ENCODE measurements at places on chromosomes 4 and X. TPM values are rescaled to one million over a fixed set of nuclear protein-coding genes. Genes with fewer than 3 reads are reported as not detected.

GRCh38 chr4:36301127-36301526, 19.7 kb downstream of the DTHD1 start:
- no peak overlapping the region for H3K4me3 ChIP-seq
- no peak for DNase-seq
- no peaks in the 10 kb centered on the region for H3K27me3 ChIP-seq
- no peaks in the 10 kb centered on the region for H3K36me3 ChIP-seq
- no peak overlapping the region for H3K27ac ChIP-seq

DNA sequence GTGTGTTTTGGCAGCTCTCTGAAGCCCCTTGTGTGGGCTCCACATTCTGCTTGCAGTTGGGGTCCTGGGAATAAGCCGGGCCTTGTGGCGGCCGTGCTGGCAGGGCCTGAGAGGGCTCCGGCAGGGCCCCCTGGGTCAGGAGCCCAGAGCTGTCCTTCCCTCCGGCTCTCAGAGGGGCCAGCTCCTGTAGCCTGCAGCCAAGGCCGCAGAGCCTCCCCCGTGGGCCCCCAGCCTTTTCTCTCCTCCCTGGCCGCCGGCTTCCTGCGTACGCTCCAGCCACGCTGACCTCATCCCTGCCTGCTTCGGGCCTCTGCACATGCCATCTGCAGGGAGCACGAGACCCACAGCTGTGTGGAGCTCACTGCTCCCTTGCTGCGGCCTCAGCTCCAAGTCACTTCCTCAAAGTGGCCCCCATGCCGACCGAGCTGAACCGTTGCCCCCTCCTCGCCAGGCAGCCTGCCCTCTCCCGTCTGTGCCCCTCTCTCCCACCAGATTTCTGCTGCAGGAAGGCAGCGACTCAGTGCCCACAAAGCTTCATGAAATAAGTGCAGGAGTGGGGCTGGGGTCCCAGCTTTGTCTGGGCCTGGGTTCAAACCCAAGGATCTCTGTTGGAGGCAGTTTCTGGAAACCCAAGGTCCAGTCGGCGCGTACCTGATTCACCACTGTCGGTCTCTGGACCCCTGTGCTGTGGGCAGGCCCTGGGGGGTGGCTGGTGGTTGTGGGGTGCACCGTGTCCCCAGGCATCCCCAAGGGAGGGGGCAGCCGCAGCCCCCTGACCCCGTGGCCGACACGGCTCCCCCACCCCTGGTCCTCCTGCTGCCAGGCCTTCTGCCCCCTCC, 57.1 kb upstream of the NKX1-1 start:
- H3K36me3 ChIP-seq: peaks cover 12% of the 10 kb centered on the region
- no peak overlapping the region for H3K4me3 ChIP-seq
- no peak overlapping the region for H3K27ac ChIP-seq

DNA sequence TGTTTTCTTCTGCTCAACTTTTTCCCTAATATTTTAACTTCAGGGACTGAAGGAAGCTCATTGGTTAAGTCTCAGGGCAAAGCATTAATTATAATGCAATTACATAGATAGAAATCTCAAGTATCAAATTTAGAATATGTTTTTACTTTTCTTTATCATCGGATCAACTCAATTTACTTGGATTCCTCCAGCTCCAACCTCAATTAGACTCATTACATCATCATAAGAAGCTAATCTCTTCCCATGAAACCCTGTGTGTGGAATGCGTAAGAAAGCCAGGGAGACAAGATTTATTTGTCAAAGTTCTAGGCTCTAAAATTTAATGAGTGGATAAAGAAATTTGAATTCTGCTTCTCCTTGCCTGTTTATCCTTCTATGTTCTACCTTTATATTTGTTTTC, 918.4 kb downstream of the ADGRL3 start:
- no peak for DNase-seq
- H3K4me1 ChIP-seq: no peaks in the 10 kb centered on the region
- no peak overlapping the region for H3K4me3 ChIP-seq
- peaks cover under 1% of the 10 kb centered on the region for H3K27me3 ChIP-seq
- no peaks in the 10 kb centered on the region for H3K36me3 ChIP-seq

DNA sequence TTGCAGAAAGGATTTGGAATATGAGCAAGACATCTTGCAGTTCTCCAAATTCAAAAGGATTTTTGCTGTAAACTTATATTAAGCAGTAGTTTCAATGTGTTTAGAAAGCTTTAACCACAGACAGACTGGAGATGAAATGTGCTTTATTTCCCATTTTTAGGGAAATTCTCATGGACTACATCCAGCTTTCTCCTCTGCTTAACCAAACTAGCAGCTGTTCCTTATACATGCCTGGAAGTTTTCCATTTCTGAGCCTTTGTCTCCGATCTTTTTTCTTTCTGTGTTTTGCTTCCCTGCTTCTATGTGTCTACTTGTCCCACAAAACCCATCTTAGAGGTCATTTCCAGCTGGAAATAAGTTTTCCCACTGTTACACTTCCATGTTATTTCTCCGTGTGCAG, 41.6 kb downstream of the TMA16 start:
- no peaks in the 10 kb centered on the region for H3K4me1 ChIP-seq
- H3K27me3 ChIP-seq: no peaks in the 10 kb centered on the region
- no peak overlapping the region for H3K4me3 ChIP-seq
- peaks cover 20% of the 10 kb centered on the region for H3K36me3 ChIP-seq
- DNase-seq: no peak

GRCh38 chr4:26031704-26032103, 117.7 kb downstream of the SMIM20 start:
- H3K27me3 ChIP-seq: peaks cover 3% of the 10 kb centered on the region
- H3K4me1 ChIP-seq: peaks cover 40% of the 10 kb centered on the region
- H3K4me3 ChIP-seq: no peak overlapping the region
- no peak for DNase-seq
- H3K36me3 ChIP-seq: no peaks in the 10 kb centered on the region
- peak overlapping the region; percentile 90 for H3K27ac ChIP-seq

DNA sequence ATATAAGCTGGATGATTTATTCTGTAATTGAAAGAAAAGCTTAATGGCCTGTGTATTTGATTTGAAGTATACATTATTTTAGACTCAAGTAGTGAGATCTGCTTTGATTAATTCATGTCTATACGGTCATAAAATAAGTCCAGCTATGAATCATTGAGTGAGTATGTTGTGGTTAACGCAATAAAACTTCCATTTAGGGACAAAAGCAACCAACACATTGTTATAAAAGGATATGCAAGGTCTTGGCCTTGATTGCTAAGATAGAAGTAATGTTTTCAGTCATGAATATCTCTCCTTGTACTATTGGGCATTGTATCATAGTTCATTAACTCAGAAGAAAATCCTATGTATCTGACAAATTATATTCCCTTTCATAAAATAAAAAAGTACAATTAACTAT, 162.1 kb downstream of the EPHA5 start:
- H3K36me3 ChIP-seq: no peaks in the 10 kb centered on the region
- no peak overlapping the region for H3K4me3 ChIP-seq
- no peaks in the 10 kb centered on the region for H3K27me3 ChIP-seq
- H3K27ac ChIP-seq: no peak overlapping the region
- H3K4me1 ChIP-seq: no peaks in the 10 kb centered on the region

DNA sequence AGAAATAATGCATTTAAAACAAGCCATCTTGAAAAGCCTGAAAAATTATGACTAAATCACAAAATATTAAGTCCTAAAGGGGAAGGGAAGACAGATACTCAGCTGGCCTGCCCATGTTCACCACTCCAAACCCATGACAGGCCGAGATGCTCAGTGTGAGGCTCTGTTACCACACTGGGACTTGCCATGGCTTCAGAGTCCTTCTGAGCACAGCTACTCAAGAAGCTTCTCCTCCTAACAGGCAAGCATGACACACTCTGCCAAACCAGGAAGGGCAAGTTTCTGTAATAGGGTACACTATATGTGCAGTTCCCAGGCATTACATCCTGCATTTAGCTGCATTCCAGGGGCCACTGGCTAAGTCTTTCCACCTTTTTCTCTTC, 34.0 kb upstream of the CYBB start:
- H3K4me1 ChIP-seq: no peaks in the 10 kb centered on the region
- H3K4me3 ChIP-seq: no peak overlapping the region
- DNase-seq: no peak
- peaks cover 6% of the 10 kb centered on the region for H3K27me3 ChIP-seq
- H3K36me3 ChIP-seq: no peaks in the 10 kb centered on the region

GRCh38 chr4:145791988-145792387, 112.0 kb downstream of the C4orf51 start:
- 0 out of 2 replicates have a peak, but pooled peaks cover 5% of the 10 kb centered on the region for H3K4me1 ChIP-seq
- DNase-seq: no peak
- no peak overlapping the region for H3K4me3 ChIP-seq

GRCh38 chrX:115564243-115564642, 3.3 kb downstream of the PLS3 start:
- H3K27ac ChIP-seq: peak overlapping the region; percentile 31
- H3K4me3 ChIP-seq: peak overlapping the region; percentile 50
- peak; percentile 48 for DNase-seq
- peaks cover 53% of the 10 kb centered on the region for H3K4me1 ChIP-seq

GRCh38 chr4:56185901-56186300, 201.4 kb downstream of the AASDH start:
- H3K4me3 ChIP-seq: no peak overlapping the region
- DNase-seq: no peak
- H3K27ac ChIP-seq: no peak overlapping the region
- no peaks in the 10 kb centered on the region for H3K4me1 ChIP-seq

GRCh38 chrX:148681605-148682004, 181.2 kb downstream of the AFF2 start:
- H3K27ac ChIP-seq: no peak overlapping the region
- H3K4me1 ChIP-seq: no peaks in the 10 kb centered on the region
- H3K4me3 ChIP-seq: no peak overlapping the region
- no peaks in the 10 kb centered on the region for H3K36me3 ChIP-seq

GRCh38 chr4:169098532-169098931, 88.5 kb upstream of the CBR4 start:
- DNase-seq: peak; percentile 49
- peak overlapping the region; percentile 33 for H3K4me3 ChIP-seq
- H3K4me1 ChIP-seq: peaks cover 76% of the 10 kb centered on the region

GRCh38 chr4:82758701-82759685, 39.6 kb downstream of the SCD5 start:
- peaks cover 4% of the 10 kb centered on the region for H3K27me3 ChIP-seq
- H3K27ac ChIP-seq: no peak overlapping the region
- H3K4me1 ChIP-seq: peaks cover 9% of the 10 kb centered on the region
- no peaks in the 10 kb centered on the region for H3K36me3 ChIP-seq
- H3K4me3 ChIP-seq: no peak overlapping the region

DNA sequence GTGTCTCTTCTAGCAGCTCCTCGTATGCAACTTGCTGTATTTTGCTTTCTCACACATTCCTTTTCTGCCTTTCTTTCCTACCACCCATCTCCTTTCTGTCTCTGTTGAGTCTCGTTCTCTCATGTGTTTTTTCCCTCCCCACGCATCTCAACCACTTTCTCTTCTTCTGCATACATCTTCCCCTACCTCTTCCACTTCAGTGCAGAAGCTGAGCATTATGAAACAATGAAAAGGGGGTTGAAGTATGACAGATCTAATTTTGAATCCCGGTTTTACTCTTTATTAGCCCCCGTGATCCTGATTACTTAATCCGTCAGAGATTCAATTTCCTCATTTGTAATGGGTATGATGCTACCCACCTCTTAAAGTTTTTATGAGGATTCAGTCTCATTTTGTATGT, 7.3 kb downstream of the FAM241A start:
- H3K27ac ChIP-seq: no peak overlapping the region
- H3K36me3 ChIP-seq: no peaks in the 10 kb centered on the region

GRCh38 chr4:27278615-27279375, 418.2 kb downstream of the STIM2 start:
- DNase-seq: no peak
- no peaks in the 10 kb centered on the region for H3K36me3 ChIP-seq
- H3K27ac ChIP-seq: no peak overlapping the region
- H3K27me3 ChIP-seq: no peaks in the 10 kb centered on the region
- no peaks in the 10 kb centered on the region for H3K4me1 ChIP-seq

DNA sequence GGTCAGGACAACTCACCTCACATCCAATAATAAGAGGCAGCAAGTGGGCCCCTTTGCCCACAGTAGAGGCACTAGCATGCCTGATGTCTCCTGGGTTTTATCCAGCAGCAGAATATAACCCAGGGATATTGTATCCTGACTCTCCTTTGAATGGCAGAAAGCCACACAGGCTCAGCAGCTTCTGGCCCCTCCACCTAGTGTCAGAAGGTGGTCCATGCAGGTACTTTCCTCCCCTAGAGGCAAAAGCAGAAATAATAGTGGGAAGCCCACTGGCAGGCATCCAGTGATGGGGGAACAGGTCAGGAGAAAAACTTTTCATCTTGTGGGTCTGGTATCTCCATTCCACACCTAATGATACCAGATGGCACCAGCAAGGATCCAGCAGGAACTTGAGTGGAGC, 75.5 kb upstream of the IRS4 start:
- H3K4me3 ChIP-seq: no peak overlapping the region
- H3K4me1 ChIP-seq: no peaks in the 10 kb centered on the region
- no peaks in the 10 kb centered on the region for H3K36me3 ChIP-seq

DNA sequence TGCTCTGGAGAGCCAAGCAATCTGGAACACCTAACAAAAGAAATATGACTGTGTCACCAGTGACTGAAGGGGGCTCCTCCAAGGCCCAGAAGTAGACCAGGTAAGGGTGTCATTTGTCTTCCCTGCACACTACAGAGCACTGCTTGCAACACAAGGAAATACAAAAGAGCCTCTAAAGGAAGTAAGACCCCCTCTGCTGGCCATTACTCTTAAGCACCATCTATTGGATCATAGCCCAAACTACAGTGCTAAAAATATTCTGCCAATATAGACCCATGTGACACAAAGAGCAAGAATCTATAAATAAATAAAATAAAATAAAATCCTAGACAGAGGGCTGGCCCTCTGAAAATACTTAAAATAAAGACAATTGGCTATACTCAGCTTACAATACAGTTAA, 528.7 kb downstream of the TMA16 start:
- no peak overlapping the region for H3K4me3 ChIP-seq
- DNase-seq: no peak
- H3K27me3 ChIP-seq: no peaks in the 10 kb centered on the region
- H3K4me1 ChIP-seq: no peaks in the 10 kb centered on the region
- H3K36me3 ChIP-seq: no peaks in the 10 kb centered on the region

DNA sequence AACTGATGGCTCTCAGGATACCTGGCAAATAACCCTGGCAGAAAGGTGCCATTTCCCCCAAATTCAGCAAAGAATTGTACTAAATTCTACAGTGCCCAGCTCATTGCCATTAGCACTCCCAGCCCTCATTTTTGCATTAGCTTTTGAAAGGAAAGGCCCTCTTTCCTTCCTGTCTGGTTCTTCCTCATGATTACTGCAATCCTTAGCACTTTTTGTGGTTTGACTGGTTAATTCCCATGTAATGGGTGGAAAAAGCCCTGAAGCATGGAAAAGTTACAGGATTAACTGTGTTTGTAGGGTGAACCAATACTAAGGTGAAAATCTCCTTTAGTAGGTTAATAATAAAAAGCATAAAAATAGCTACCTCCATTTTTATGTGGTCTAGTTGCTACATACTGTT, 139.5 kb downstream of the NPNT start:
- H3K36me3 ChIP-seq: peaks cover 8% of the 10 kb centered on the region
- H3K4me3 ChIP-seq: no peak overlapping the region
- peaks cover 25% of the 10 kb centered on the region for H3K4me1 ChIP-seq

ZNF141 gene
- total RNA-seq: 2.8 TPM

ZMAT1 gene
- total RNA-seq: 1.2 TPM

ADGRG4 gene
- not detected for total RNA-seq

SGMS2 gene
- total RNA-seq: 30.5 TPM

LGI2 gene
- total RNA-seq: not detected

ALB gene
- not detected for total RNA-seq
